ENCODE measurements at places on chromosomes 12 and 14.

DNA sequence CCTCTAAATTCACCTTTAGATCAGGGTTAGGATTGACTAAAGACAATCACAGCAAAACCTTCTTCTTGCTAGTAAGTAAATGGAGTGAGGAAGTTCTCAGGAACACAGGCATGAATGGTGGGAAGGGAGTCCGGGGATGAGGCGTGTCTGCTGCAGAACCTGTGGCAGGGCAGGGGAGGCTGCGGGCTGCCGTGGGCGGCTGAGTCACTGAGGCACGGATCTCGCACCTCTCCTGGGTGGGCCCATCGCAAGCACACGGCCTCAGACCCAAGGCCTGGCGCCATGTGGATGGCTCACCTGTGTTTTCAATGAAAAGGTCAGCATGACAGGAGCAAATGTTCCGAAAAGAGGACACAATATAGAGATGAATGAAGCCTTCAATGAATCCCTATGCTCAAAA is 85.4 kb downstream of the PIWIL1 start:
- DNase-seq: no peak

DNA sequence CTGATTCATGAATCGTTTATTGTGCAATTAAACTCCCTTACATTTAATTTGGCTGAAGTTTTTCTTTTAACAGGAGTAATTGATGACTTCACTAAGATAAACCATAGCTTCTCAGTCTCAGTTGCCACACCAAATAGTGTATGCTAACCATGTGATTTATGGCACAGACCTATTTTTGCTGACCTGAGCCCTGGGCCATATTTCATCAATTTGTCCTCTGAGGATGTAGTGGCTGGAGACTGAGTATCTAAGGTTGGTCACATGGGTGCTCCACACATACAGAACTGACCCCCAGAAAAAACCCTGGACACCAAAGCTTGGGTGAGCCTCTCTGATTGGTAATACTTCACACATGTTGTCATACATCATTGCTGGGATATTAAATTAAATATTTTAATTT is 255.1 kb downstream of the NEDD1 start:
- no peak for DNase-seq

- no peak for DNase-seq
These were observed 3.0 kb upstream of the CRACR2A start for GRCh38 chr12:3755898-3756297.

DNA sequence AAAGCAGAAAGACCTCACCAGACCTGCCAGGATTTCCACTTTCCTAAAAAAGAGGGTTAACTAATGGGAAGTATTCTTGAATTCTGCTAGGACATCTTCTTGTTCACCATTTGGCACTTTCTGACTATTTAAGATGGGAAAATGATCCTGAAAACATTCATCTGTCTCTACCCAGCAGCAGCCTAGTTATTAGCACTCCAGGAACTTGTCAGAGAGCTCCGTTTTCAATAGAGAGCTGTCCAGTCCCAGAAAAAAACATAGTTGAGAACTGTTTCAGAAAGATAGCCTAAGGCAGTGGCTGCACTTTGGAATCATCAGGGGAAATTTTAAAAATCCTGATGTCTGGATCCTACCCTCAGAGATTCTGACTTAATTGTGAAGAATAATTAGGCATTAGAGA is 22.1 kb upstream of the CEP83 start:
- DNase-seq: no peak

- DNase-seq: no peak
These were observed 117.0 kb downstream of the EGLN3 start for GRCh38 chr14:33833706-33834465.

DNA sequence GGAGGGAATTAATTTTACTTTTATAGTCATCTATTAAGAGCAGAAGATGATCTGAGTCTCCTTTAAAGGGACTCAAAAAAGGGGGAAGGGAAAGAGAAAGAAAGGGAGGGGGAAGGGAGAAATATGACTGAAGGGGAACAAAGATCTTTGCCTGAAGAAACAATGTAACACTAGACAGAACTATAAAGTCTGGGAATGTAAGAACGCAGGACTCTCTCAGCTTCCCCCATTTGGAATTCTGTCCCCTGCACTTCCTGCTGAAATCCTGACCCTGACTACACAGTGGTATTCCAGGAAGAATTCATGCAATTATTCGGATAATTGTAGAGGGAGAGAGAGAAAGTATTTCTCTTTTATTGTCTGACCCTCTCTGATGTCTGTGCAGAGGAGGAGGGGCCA is 8.6 kb upstream of the HOXC11 start:
- DNase-seq: no peak

DNA sequence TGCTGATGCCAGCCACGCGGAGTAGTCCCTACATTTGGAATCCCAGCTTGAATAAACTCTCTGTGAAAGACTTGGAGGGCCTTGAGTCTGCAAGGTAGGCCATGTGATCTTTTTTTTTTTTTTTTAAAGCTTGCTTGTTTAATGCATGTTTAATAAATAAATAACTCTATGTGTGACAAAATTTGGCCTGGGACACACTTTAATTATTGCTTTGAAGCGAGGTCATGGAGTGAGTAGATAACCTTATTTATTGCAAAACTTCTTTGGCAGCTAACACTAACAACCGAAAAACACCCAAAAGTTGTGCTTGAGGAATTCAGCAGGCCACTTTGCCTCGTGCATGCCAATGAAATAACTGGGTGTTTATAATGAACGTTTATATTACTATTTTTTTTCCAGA is 382.2 kb downstream of the FLRT2 start:
- DNase-seq: no peak

DNA sequence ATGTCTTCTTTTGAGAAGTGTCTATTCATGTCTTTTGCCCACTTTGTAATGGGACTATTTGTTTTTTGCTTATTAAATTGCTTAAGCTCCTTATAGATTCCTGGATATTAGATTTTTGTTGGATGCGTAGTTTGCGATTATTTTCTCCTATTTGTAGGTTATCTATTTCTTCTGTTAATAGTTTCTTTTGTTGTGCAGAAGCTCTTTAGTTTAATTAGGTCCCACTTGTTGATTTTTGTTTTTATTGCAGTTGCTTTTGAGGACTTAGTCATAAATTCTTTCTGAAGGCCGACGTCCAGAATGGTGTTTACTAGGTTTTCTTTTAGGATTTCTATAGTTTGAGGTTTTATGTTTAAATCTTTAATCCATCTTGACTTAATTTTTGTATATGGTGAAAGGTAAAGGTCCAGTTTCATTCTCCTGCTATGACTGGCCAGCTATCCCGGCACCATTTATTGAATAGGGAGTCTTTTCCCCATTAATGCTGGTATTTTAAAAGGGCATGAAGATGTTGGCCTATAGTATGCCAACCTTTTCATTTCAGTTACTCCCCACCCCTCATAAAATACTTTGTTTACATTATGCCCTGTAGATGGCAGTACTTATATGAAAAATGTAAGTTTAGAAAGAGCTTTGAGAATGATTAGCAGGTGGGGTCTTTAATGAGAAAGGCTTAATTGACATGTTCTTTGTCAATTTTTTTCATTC is 62.9 kb upstream of the PSMA6 start:
- DNase-seq: no peak

GRCh38 chr12:89655841-89656240 is 52.8 kb downstream of the ATP2B1 start:
- no peak for DNase-seq

Data from neural crest cell (in vitro differentiated cells).